A549 treated with ZK216348 at 1 μM for 4 hours (cell line): ENCODE measurements at places on chromosomes 7 and 10. TPM values are rescaled to one million over a fixed set of nuclear protein-coding genes. Genes with fewer than 3 reads are reported as not detected.

BZW2 gene
- total RNA-seq: 87.0 to 104 TPM (median 93.2 TPM) in 5 replicates

ITGA8 gene
- 0.02 TPM in 1 of 5 replicates, not detected in the others for total RNA-seq

SKIDA1 gene
- total RNA-seq: 1.1 to 1.6 TPM (median 1.3 TPM) in 5 replicates

DGKI gene
- 0.11 to 0.97 TPM (median 0.35 TPM) in 3 of 5 replicates, not detected in the others for total RNA-seq

MPP7 gene
- total RNA-seq: 0.12 to 0.16 TPM (median 0.14 TPM) in 3 of 5 replicates, not detected in the others

TEX36 gene
- total RNA-seq: not detected in 5 replicates

TDRD1 gene
- not detected in 5 replicates for total RNA-seq

PRLHR gene
- not detected in 5 replicates for total RNA-seq

ADAM12 gene
- total RNA-seq: 2.9 to 6.0 TPM (median 4.1 TPM) in 5 replicates

AFAP1L2 gene
- total RNA-seq: 21.1 to 27.8 TPM (median 23.9 TPM) in 5 replicates

GIMAP2 gene
- not detected in 5 replicates for total RNA-seq

MRPS17 gene
- total RNA-seq: 23.3 to 34.8 TPM (median 25.7 TPM) in 5 replicates

CYP3A4 gene
- not detected in 5 replicates for total RNA-seq

GIMAP5 gene
- 0.24 TPM in 1 of 5 replicates, not detected in the others for total RNA-seq

ARHGEF5 gene
- 1.6 to 2.7 TPM (median 2.5 TPM) in 5 replicates for total RNA-seq

ATAD1 gene
- total RNA-seq: 31.2 to 51.4 TPM (median 42.9 TPM) in 5 replicates

DNAJC30 gene
- 8.1 to 11.1 TPM (median 9.7 TPM) in 5 replicates for total RNA-seq

PROSER2 gene
- total RNA-seq: 26.6 to 45.4 TPM (median 41.2 TPM) in 5 replicates

RNF32 gene
- 1.1 to 3.1 TPM (median 1.6 TPM) in 5 replicates for total RNA-seq

TMEM140 gene
- 0.84 to 1.4 TPM (median 0.97 TPM) in 5 replicates for total RNA-seq

SEMA3D gene
- total RNA-seq: 0.13 TPM in 1 of 5 replicates, not detected in the others

WBP1L gene
- total RNA-seq: 17.5 to 28.7 TPM (median 26.1 TPM) in 5 replicates

ACSL5 gene
- total RNA-seq: 0.18 to 0.43 TPM (median 0.21 TPM) in 5 replicates
